Central memory CD8-positive, alpha-beta T cell (primary cell): ENCODE measurements at places on chromosomes 7 and 10.
A peak's percentile ranks its signal among the peaks of the same experiment; 100 is the strongest.

DNA sequence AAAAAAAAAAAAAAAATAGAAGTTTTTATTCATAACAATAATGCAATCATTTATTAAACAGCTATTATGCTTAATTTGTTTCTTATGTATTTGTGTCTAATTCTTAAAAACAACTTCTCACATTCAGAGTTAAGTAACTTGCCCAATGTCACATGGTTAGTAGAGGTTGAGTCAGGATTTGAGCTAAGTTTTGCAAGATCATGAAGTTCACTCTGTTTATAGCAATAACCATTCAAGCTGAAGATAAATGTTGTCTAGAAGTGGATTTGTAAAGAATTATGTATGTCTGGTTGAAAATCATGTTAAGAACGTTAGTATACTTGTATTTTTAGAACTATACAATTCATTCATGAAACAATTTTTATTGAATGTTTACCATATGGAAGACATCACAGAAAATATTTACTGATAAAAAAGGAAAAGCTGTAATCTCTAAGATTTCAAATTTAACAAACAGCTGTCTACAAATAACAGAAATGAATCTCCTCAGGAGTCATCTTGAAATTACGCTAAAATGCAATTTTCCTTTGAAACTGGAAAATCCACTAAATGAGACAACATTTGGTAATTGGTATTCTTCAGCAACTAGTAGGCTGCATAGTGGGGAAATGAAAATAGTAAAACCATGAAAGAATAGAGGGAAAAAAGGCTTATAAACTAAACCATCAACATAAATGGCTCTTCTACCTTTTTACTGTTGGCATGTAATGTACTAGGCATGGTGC is 70.5 kb upstream of the AHR start:
- DNase-seq, result no peak

DNA sequence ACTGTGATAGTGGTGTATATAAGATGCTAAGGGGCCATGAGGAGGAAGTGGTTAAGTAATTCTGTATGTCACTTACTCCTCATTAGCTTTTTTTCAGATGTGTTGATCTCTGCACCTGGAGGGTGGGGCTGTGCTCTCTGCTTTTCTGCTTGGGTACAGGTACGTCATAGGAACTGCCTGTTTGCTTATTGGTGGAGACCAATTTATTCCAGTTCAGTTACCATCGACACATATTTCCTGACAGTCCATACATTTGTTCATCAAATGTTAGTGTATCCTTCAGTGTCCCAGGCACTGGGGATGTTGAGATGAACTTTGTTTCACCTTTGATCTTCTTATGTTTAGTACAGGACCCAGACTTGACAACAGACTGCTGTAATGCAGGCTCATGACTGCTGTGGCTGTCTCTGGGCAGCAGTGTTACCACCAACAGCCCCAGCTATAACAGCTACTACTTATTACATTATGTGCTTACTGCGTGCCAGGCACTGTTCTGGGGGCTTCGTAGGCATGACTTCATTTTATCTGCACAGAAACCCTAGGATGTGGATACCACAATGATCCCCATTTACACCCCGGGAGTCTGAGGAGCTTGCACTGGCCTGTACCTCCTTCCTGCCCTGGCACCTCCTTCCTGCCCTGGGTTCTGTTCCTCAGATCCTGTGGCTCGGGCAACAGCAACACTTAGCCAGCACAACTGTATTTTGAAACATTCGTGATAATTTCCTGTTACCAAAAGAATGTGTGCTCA is 87.4 kb downstream of the BUB3 start:
- peak; percentile 18 for DNase-seq

- no peak for DNase-seq
Measured at GRCh38 chr10:80158126-80158525, 25.6 kb downstream of the PLAC9 start.

- no peak for DNase-seq
Measured at GRCh38 chr7:99848420-99849216, 20.8 kb downstream of the CYP3A43 start.

GRCh38 chr7:11957956-11958355 is 126.0 kb upstream of the THSD7A start:
- no peak for DNase-seq

GRCh38 chr7:150371131-150371995 is 2.7 kb downstream of the REPIN1 start:
- DNase-seq, result no peak

DNA sequence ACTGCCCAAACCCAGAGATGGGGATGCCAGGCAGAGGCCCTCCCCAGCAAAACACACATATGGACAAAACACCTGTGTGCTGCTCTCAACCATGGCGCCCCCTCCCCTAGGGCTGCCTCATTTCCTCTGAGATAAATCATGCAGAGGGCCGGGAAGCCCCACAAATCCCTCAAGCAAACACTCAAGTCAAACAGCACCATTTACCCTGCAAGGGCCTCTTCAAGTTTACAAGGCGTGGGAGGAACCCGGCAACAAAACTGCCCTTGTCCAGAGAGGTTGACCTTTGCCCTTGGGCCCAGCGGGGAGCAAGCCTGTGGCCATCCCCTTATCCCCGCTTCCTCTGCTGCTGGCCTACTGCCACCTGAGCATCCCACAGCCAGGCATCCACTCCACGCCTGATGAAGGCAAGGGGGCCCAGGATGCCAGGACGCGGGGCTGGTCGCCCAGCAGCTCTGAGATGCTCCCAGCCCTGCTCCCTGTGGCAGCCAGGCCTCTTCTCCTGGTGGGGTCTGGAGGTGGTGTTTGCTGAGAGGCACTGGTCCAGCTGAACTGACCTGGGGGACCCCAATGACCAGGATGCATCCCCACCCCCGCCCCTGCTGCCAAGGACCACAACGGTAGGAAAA is 77.4 kb downstream of the DLG5 start:
- no peak for DNase-seq

DNA sequence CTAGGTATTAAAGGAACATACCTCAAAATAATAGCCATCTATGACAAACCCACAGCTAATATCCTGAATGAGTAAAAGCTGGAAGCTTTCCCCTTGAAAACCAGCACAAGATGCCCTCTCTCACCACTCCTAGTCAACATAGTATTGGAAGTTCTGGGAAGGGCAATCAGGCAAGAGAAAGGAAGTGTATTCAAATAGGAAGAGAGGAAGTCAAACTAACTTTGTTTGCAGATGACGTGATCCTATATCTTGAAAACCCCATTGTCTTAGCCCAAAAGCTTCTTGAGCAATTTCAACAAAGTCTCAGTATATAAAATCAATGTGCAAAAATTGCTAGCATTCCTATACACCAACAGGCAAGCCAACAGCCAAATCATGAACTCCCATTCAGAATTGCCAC is 131.3 kb downstream of the FANK1 start:
- DNase-seq, result no peak

GRCh38 chr10:35908451-35908850 is 266.4 kb upstream of the FZD8 start:
- no peak for DNase-seq

DNA sequence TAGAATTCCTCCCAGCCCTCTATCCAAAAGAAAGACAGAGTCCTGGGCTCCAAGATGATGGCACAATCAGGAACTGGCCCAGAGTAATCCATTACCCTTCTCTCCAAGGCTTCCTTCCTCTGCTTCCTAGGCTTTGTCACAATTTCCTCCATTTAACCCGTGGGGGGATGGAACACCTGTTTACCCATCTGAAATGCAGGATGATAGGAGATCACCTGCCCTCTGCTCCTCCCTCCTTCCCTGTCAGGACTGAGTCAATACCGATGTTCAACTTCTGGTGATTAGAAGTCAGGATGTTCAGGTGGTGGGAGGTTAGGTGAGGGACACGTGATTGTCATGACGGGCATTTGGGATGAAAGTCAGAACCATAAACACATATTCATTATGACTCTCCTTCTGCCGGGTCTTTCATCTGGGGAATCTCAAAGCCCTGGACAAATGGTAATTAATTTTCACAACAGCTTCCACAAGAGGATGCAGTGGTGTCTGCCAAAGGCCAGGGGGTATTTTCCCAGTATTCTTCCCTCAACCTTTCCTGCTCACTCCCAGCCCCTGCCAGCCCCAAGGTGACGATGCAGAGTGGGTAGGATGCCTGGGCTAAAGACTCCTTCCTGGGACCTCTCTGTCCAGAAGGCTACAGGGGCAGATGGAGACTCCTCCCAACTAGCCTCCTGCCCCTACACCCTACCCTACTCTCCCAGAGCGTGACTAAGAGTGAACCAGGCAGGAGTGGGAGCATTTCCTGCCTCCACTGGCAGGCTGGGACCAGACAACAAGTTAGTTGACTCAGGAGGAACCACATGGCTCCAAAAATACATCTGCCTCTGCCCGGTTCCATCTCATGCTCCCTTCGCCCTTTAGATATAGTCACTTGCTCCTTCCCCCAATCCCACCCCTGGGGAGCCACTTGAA is 27.9 kb downstream of the DUSP5 start:
- DNase-seq, result no peak

GRCh38 chr7:152512706-152513105 is 76.9 kb upstream of the KMT2C start:
- DNase-seq, result no peak

- no peak for DNase-seq
Measured at GRCh38 chr10:89295597-89295996, 6.2 kb upstream of the IFIT2 start.

DNA sequence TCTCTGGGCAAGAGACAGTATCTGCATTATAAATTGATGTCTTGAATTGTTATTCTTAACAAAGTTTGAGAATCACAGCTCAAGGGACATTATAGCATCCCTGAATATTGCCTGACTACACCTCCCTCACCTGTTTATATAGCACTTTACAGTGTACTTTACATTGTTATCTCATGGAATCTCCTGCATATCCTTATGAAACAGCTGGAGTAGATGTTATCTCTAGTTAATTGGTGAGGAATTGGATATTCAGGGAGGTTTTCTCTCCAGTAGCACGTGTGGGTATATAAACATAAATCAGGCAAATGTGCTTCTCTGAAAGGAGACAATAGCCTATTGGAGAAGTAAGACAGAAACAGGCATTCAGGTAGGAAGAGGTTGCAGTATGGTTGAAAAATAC is 117.2 kb downstream of the SRI start:
- no peak for DNase-seq

DNA sequence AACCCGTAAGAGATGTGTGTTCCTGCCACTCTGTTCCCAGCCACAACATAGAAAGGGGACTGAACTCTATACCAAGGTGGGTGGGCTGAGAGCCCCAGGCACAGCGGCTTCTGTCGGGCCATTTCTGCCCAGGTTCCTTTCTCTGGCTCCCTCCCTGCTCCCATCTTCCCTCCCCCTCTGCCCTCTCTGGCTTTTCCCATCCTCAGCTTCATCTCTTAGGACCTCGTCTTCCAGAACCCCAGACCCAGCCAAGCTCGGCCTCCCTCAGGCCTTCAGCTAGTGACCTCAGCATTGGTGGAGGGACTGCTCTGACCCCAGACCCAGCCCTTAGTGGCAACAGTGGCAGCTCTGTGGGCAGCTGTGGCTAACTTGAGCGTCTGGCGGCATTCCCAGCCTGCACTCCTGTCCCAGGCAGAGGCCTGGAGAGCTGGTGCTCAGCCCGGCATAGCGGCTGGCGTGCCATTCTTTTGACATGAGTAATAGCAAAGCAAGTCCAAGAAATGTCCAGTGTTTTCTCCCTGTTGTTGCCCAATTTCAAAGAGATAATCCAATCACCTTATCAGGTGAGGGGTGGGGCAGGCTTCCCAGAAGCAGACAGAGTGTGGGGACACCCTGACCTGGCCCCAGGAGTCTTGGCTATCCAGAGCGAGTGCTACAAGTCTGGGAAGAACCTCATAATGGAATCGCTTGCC is 15.9 kb downstream of the PTPRE start:
- DNase-seq, result no peak

DNA sequence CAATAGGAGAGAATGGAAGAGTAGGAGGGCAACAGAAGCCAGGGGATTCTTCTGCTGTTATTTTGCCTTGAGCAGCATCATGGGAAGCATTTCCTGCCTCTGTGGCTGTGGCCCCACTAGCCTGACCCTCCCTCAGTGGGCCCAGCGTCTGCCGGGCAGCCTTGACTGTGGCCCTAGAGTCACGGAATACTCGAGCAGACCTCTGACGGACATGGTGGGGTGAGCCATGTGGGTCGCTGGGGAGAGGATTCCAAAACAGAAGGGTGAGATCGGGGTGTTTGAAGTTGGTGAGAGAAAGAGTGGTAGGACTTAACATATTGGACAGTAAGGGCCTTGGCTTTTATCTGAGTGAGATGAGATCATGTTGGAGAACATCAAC is 8.3 kb upstream of the PRKAG2 start:
- DNase-seq, result no peak
